ENCODE measurements at places on chromosomes 11 and 22.

- peak; percentile 56 for DNase-seq
These were observed 4.4 kb downstream of the CAVIN3 start for GRCh38 chr11:6315811-6316425.

- DNase-seq = peak; percentile 11
These were observed 132.0 kb downstream of the ELP4 start for GRCh38 chr11:31641477-31642062.

DNA sequence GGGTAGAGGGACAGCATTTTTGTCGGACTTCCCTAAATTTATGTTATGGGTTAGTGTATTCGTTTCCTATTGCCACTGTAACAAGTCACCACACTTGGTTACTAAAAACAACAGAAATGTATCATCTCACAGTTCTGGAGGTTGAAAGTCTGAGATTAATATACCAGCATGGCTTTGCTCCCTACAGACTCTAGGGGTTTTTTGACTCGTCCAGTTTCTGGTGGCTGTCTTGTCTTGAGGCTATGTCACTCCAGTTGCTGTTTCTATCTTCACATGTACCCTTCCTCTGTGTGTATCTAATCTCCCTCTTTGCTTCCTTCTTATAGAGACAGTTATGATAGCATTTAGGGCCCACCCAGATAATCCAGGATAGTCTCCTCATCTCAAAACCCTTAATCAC is 9.1 kb upstream of the CCDC179 start:
- no peak for DNase-seq

- DNase-seq = peak; percentile 86
These were observed at the start of gene SERPINH1 for GRCh38 chr11:75562048-75562835. Gene SERPINH1 (plus strand): TSS chr11:75562253. CDS start chr11:75566350, 4,097 bp downstream.

DNA sequence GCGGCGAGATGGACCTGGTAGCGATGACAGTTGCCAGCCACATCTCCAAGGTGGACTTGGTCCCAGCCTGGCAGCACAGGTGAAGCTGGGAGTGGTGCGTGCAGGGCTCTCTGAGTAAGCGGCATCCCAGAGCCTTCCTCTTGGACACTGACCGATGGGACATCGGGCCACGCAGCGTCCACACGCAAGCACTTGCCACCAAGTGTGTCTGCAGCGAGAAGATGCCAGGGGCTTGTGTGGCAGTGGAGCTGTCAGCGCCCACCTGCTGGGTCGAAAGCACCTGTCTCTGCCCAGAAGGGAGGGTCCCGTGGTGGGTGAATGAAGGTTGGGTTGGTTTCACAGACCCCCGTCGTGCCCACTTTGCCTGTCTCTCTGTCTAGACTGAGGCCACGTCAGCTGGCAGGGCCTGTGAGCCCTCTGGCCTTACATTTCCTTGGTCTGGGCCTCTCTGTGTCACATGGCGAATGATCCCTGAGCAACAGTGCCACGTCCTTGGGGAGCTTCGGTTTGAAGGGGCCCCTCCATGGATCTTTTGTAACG is 50.8 kb upstream of the SMIM38 start:
- no peak for DNase-seq

DNA sequence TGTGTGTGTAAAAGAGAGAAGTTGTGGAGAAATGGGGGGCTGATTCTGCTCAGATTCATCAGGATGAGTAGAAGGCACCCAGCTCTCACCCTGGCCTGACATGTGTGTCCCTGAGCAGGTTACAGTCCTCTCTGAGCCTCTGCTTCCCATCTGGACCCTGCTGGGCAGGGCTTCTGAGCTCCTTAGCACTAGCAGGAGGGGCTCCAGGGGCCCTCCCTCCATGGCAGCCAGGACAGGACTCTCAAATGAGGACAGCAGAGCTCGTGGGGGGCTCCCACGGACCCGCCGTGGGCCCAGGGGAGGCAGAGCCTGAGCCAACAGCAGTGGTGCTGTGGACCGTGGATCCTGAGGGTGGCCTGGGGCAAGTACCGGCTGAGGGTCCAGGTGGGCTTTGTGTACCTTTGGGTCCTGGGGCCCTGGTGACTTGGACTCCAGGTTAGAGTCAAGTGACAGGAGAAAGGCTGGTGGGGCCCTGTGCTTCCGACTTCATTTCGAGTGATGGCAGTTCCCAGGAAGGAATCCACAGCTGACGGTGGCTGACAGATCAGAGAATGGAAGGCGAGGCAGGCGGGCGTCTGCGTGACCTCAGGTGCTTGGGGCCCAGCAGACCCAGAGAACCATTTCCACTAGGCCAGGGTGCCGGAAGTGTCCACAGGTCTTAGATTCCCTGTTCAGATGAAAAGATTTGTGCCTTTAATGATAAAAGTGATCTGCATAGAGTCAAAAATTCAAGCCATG is 21.9 kb downstream of the NEAT1 start:
- no peak for DNase-seq

DNA sequence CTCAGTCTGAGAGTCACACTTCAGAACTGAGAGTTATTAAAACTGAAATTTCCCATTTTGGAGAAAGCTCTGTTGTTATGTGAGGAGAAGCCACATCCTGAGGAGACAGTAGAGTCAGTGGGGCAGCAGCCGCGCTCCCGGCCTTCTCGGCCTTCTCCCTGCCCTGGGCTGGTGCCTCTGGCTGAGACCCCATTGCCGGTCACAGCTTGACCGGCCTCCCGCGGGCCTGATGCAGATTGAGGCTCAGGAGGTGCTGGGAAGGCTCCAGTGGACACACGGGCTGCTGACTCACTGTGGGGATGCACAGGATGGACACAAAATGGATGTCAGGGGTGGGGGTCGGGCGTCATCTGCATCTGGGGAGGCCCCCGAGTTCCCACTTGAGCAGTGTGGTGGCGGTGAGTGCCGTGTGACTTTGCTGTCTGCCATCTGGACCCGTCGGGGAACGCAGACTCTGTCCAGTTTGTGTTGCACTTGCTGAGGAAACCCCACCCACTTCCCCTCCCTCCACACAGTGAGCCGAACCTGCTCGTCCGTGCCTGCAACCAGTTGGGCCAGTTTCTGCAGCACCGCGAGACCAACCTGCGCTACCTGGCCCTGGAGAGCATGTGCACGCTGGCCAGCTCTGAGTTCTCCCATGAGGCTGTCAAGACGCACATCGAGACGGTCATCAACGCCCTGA is 50.1 kb downstream of the MUC6 start:
- DNase-seq = no peak

DNA sequence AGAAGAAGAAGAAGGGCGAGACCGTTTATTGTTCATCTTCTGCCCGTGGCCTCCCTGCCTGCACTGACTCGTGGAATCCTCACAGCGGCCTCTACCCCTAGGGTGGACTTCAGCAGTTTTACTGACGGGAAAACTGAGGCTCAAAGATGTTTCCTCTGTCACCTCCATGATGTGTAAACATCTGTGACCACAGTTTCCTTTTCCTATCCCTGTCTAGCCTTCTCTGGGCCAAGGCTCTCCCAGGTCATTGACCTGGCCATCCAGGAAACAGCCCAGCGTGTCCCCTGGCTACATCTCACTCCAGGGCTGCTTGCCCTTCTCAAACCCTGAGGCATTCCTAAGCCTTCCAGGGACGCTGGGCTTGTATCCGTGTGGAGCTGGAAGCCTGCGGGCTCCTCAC is 49.0 kb upstream of the GCAT start:
- DNase-seq = no peak

- no peak for DNase-seq
These were observed 49.8 kb downstream of the RRP8 start for GRCh38 chr11:6553634-6554033.

DNA sequence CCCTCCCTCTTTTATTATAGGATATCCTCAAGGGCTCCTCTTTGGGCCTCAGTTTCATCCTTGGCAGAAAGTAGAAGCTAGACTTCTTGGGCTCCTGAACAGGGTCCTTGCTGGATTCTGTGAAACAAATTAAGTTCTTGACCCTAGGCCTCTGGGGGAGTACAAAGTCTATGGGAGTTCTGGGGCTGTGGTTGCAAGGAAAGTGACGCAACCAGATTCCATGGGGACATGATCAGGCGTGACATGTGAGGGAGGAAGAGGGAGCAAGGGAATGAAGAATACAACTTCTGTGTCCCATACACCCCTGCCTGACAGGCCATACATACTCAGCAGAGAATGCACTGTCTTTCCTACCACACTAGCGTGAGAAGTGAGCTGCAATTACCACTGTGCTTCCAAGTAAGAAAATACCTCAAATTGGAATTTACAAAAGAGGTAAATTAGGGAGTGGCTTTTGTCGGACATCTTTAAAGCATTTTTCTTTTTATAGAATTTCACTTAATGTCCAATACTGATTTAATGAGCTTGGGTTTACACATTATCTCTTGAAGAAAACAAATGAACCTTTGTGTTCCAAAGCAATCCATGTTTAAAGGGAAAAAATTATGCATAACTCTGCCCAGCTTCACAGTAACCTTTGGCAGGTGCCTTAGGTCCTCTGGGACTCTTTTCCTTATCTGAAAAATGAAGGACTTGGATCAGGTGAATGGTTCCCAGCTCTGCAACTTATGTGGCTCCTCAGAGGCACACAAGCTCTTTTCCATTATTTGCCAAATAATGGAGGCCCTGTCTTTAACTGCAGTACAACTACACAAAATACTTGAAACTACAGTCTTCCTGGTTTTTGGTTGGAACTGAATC is 38.9 kb downstream of the LIMK2 start:
- no peak for DNase-seq

GRCh38 chr11:9099617-9100016 is 8.2 kb upstream of the SCUBE2 start:
- no peak for DNase-seq

DNA sequence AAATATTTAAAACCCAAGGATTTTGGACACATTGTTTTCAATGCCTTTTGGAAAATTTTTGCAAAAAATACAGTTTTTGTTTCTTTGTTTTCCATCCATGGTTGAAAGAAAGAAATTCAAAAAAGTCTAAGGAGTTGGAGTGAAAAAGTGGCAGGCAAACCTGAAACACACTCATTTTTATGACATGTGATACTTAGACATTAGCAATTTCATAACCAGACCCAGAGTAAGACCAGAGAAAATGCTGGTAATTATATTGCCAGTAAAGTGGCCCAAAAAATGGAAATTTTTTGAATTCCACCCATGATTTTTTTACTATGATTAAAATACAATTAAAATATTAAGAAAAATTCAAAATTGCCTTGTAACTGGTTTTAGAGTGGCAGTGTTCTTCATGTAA is 128.2 kb downstream of the SLC17A6 start:
- no peak for DNase-seq

GRCh38 chr11:61971248-61972111 is 4.0 kb upstream of the FTH1 start:
- peak; percentile 95 for DNase-seq

DNA sequence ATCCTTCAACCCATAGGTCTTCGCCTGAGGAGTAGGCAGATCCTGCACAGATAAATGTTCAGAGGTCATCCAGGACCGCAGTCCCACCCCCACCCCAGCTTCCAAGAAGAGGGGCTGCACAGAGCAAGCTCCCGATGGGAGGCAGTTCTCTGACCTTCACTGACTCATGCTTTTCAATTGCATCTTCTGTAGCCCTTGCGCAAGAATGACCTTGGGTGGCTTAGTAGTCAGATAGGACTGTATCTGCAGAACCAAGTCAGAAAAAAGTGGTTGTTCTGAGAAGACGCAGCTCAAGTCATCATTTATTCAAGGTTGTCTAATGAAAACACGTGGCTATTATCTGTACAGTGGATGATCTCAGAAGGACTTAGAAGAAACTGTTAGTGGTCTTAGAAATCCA is 16.4 kb upstream of the GRAMD1B start:
- no peak for DNase-seq

- no peak for DNase-seq
These were observed 9.9 kb downstream of the LSP1 start for GRCh38 chr11:1862588-1863351.

DNA sequence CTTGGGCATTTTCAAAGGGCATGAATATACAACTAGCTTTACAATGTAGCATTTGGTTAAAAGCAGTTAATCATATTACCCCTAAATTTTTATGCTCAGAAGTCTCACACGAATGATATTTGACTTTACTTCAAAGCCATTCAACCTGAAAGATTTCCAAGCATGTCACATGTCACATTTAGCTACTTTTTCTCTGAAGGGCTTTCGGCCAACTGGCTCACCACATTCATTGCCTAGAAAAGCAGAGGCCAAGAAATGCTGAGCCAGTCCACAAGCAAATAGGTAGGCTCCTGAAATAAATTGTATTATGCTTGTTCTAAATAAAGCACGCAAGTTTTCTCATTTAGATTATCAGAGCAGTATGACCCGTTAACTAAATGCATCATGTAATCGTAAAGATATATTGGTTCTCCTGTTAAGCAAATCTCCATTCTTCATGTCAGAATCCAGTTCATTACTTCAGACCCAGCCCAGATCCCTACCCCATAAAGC is 30.6 kb downstream of the PAX6 start:
- no peak for DNase-seq

DNA sequence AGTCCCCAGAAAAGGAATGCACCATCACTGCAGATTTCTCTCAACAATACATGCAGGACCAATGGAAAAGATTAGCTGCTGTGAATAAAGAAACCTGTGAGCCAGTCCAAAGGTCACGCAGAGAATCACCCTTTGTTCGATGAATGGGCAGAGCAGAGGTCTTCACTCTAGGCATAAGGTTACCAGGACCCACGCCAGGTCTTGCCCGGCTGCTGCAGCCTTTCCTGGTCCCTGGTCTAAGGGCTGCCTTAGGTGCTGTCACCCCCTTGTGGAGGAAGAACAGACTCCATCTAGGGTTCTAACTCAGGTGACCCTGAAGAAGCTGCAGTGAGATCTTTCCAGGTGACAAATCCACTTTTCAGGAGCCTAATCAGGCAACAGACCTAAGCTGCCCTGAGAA is 29.0 kb upstream of the NAP1L4 start:
- DNase-seq = no peak

DNA sequence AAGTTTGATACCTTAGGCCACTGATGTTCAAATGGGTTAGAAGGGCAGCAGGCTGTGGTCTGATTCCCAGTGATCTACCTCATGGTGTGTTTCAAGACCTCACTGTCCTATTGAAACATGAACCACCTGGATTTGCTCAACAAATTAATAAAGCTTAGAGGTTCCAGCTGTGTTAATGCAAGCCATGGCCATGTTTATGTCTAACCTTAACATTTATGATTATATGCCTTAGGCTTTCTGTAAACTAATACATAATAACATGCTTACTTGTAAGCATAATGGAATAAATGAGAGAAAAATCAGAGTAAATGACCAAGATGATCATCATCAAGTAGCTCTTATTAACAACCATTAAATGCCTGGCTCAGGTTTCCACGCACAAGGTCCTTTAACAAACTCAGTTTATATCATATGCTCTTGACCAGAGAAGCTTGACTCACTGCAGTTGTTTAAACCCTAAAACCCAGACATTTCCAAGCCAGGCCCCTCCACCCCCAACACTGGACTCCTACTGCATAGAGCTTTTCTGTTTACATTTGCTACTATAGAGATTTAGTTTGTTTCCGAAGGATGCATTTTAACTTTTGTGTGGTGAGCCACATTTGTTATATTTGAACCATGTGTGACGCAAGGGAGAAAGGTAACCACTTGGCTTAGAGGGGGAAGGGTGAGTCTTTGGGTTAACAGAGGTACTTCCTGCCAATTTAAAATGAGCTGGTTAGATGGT is 43.7 kb downstream of the KREMEN1 start:
- no peak for DNase-seq

- no peak for DNase-seq
These were observed 162.5 kb downstream of the ETS1 start for GRCh38 chr11:128424851-128425285.

- no peak for DNase-seq
These were observed 268.7 kb upstream of the SORL1-AS1 start for GRCh38 chr11:121721448-121721847.
